ENCODE measurements at places on chromosomes 12 and 14.

DNA sequence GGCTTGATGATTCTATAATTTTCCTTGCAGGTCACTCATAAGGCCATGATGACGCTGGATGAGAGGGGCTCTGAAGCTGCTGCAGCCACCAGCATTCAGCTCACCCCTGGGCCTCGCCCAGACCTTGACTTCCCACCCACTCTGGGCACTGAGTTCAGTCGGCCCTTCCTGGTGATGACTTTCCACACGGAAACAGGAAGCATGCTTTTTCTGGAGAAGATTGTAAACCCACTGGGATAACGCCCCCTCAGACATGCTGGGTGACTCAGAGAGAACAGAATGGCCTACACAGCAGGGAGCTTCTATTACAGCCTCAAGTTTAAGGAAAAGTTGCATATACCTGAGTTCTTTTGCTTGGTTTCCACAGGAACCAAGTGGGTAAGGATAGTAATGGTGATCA, 34.3 kb downstream of the SERPINA3 start:
- DNase-seq = no peak

GRCh38 chr14:80627745-80628144, 313.8 kb downstream of the CEP128 start:
- DNase-seq = no peak

GRCh38 chr14:62692490-62693106, 352.7 kb downstream of the KCNH5 start:
- no peak for DNase-seq

DNA sequence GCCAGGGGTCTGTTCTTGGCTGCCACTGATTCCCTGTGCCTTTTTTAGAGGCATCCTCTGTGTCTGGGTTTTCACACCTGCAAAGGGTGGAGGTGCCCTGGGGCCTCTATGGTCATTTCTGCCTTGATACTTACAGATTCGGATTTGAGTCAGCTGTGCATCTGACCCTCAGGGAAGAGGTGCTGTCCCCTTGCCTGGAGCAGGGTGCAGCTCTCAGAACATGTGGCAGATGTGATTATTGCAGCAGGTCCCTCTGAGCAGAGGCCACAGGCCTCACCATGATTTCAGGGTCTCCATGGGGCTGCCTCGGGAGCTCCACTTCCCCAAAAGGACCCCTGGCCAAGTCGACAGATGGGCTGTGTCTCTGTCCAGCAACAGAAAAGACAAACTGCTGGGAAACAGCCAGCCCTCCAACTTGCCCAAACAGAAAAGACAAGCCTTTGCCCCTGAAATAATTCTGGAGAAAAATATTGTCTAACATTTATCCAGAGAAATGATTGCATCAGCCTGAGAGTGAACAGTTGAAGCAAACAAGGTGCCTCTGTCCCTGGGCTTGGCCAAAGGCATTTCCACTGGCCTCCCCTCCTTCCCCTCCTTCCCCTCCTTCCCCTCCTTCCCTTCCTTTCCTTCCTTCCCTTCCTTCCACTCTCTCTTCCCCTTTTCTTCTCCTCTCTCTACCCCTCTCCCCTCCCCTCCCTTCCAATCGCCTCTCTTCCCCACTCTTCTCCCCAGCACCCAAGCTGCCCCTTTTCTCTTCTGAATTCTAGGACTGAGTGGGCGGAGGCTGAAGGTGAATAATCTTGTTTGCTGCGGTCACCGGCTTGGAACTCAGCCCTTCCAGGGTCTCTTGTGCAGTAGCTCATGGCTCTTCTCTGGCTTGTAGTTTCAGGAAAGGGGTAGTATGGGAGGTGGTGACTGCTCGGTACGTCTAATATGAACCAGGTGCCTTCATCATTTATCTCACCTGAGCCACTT, 676 bp downstream of the SERPINA3 start:
- DNase-seq = no peak

- DNase-seq = no peak
These were observed 29.8 kb upstream of the CDKN3 start for GRCh38 chr14:54366736-54367735.

DNA sequence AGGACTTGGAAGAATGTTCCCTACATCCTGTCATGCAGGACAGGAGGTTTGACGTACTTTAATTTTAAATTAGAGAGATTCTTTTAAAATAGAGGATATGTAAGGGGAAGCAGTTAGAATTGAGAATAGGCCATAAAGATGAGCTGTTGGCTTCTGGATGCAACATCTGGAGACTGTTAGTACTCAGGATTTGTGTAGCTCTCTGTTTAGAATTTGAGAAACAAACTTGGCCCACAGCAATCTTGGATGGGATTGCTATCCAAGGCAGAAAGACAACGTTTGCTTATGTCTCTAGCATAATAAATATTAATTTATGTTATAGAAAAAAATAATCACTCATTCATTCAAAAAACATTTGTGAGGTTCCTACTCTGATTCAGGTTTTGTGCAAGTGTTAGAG, 398.4 kb upstream of the NOVA1 start:
- peak; percentile 89 for DNase-seq

GRCh38 chr12:118480235-118480634, 103.9 kb downstream of the SUDS3 start:
- DNase-seq = no peak

GRCh38 chr14:100732766-100733100, 6.0 kb downstream of the DLK1 start:
- no peak for DNase-seq

- DNase-seq = no peak
These were observed 521.0 kb downstream of the FUT8 start for GRCh38 chr14:65933400-65934069.

DNA sequence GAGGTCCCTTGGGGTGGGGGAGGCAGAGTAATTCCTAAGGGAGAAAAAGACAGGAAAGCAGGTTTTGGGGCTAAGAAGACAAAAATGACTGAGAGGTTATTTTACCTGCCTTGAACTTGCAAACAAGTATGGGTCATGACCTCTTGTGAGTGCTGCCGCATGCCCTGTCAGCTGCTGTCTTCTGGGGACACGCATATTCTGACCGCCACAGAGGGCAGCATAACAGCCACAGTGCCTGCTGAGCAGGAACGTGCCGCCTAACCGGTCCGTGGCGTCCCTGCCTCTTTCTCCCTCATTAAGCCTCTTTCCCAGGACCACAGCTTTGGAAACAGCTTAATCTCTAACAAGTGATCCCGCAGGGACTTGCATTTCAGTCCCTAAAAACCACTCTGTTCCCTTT, 51.3 kb upstream of the KCNA1 start:
- DNase-seq = no peak

DNA sequence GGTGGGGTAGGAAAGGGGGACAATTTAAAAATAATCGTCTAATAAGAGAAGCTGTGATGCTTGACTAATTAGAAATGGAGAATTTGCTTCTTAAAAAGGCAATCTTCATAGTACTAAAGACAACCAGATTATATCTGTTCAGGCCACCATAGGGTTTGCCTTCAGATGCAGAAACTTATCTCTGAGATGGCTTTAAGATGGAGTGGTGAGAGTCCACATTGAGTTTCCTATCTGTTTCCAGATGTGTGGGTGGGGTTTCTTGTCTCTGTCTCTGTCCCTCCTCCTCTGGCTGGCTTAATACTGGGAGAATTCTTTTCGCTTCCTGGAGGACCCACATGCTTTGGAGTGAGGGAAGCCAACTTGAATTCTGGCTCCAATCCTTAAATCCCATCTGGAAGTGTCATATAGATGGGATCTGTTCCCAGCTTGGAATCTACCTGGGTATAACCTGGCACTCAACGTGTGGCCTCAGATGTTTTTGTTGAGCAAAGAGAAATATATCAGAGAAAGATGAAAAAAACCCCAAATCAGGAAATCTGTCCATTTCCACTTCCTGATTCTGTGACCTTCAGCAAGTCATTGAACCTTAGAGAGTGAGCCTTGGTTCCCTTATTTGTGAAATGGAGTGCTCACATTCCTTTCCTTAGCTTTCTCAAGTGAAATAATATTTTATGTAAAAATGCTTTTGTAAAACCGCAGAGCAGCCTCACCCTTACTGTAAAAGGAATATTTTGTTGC, 66.4 kb downstream of the CHST11 start:
- no peak for DNase-seq

GRCh38 chr12:52093346-52093745, 13.8 kb downstream of the SMIM41 start:
- no peak for DNase-seq

- DNase-seq = peak; percentile 68
These were observed 34.4 kb upstream of the SYCP3 start for GRCh38 chr12:101773650-101774162.

DNA sequence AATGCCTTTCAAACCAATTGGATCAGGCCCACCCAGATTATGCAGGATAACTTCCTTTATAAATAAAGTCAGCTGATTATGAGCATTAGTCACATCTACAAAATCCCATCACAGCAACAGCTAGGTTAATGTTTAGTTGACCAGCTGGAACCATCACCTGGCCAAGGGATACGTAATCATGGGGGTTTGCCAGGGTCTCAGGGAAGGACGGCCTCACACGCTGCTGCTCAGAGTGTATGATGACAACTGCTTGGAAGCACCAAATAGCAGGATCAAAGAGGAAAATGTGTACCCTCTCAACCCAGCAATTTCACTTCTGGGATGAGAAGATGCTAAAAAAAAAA, 162.6 kb downstream of the SLC15A4 start:
- peak; percentile 58 for DNase-seq

GRCh38 chr12:12582193-12582881, 19.7 kb upstream of the DUSP16 start:
- no peak for DNase-seq

- no peak for DNase-seq
These were observed 89.0 kb downstream of the AKAP6 start for GRCh38 chr14:32417956-32418552.

DNA sequence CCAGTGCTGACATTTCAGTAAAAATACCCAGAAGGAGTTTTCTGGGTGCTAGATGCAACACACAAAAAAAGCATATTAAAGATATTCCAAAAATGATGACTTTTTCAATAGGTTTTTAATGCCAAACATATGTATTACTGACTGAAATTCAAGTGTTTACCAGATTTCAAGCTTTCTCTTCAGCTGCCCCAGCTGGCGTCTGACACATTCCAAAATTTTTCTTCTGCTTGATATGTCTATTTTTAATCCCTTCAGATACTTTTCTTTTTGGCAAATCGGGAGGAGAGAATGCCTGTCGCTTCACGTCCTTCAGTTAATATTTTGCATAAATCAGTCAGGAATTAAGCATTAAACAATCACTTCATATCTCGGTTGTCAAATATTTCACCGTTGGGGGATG, 7.1 kb upstream of the CCDC60 start:
- peak; percentile 33 for DNase-seq

DNA sequence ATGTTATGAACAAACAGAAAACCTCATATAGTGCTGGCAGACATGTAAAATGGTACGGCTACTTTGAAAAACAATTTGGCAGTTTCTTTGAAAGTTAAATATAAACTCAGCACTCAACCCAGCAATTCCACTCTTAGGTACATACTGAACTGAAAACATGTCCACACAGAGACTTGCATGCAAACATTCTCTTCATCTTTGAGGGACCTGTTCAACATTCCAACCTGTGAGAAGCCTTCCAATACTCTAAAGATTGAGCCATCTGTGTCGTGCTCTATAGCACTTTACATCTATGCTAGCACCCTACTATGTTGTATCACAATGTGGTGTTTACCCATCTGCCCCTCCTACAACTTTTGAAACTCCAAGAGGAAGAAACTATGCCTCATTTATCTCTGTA, 79.3 kb downstream of the DNAI7 start:
- DNase-seq = no peak

GRCh38 chr12:6249580-6249979, 49.4 kb downstream of the CD9 start:
- no peak for DNase-seq

- no peak for DNase-seq
These were observed 139.3 kb upstream of the TMCC3 start for GRCh38 chr12:94789510-94790225.

DNA sequence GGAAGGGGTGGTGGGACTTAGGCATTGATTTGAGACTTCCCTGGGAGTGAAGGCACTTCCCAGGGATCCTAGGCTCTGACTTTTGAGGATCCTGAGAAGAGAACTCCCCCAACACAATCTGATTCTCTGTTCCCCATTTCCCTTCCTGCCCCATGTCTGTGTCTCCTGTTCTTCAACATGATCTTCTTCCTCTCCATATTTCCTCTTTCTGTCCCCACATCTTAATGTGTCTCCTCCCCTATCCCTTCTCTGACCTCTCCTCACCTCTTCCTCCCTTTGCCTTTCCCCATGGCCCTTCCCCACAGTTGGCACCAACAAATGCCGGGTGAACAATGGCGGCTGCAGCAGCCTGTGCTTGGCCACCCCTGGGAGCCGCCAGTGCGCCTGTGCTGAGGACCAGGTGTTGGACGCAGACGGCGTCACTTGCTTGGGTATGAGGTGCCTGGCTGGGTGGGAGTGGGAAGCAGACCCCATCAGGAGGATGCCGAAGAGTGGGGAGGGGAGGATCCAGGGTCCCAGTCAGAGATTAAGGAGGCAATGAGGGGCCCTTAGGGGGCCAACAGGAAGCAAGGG, 15.2 kb upstream of the LRP1-AS start:
- no peak for DNase-seq

DNA sequence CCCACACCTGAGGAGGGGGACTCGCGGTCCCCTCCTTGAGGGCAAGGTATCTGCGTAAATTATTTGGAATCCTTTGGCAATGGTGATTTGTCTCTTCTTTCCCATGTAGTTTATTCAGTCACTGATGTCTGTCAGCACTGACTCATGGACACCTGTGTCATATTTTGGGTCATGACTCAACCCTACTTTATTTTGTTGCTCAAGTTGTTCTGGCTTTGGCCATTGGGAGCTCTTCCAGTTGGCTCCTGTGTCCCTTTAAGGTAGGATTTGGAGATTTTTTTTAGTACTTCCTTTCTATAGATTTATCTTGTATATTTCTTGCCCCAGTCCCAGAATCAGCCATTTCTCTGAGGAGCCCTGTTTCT, 47.4 kb upstream of the C14orf180 start:
- DNase-seq = no peak

DNA sequence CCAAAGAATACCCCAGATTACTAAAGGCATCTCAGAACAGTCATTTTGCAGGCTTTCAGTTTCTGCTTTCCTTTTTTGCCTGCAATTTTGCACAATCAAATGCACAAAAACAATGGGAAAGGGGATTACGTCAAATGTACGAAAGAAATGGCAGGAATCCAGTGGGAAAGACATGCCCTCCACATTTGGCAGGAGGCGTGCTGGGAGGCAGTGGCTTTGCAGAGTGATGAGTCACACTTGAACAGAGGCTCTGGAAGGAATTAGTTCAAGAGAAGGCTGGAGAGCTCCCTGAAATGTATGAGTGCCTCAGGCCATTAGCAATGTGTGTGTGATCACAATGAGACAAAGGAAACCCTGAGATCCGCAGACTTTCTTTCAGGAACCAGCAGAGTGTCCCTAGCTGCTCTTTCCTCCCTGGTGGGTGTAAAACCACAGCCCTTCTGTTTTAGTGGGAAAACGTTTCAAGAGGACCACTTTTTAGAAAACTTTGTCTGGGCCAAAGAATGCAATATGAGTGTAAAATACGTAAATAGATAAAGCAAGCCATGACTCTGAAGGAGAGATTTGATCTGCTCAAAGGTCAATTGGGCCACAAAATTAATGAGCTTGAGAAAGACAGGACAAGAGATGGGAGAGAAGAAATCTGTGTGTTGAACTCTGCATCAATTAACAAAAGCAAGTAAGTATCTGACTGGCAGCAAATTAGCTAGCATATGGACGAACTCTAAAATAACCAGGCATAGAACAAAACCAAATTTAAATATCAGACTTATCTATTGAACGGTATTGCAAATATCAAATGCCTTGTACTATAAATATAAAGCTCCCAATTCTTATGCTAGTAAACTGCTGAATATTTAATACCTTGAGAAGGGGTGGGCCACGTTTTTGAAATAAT, 155.4 kb upstream of the PDE3A start:
- peak; percentile 89 for DNase-seq

GRCh38 chr14:88258021-88258420, 65.0 kb downstream of the KCNK10 start:
- no peak for DNase-seq

- peak; percentile 87 for DNase-seq
These were observed 201.9 kb downstream of the DAD1 start for GRCh38 chr14:22386924-22387775.
